ENCODE measurements at places on chromosomes 12 and 14.

DNA sequence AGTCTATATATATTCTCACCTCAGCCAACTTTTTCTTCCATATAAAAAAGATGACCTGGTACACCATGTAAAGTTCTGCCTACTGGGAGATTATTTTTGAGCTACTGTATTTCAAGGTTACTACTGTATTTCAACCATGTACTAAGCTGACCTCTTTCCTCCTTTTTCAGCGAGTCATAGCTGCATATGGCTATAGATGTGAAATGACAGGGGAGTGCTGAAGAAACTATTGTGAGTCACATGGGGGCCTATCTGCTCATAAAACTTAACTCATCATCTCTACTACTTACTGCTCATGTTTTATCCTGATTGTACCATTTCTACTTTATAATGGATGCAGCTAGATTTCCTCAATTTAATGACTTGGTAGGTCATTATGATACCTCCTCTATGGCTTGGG lies 571.4 kb upstream of the ATP2B1 start:
- DNase-seq, result no peak

DNA sequence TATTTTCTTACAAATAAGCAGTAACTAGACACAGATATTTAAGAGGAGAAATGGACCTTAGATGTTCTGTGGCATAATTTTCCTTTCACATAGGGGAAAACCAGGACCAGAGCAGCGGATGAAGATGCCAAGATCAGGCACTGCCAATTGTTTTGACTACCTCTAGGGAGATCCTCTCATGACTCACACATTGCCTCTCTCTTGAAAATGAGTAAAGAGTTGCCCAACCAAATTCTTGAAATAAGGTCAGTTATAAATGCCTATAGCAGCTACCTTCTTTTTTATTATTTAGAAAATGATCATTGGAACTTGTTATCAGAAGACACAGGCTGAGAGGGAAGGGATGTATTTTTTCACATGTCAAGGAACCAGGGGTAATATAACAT lies 263.4 kb upstream of the PLEKHG7 start:
- DNase-seq, result no peak

DNA sequence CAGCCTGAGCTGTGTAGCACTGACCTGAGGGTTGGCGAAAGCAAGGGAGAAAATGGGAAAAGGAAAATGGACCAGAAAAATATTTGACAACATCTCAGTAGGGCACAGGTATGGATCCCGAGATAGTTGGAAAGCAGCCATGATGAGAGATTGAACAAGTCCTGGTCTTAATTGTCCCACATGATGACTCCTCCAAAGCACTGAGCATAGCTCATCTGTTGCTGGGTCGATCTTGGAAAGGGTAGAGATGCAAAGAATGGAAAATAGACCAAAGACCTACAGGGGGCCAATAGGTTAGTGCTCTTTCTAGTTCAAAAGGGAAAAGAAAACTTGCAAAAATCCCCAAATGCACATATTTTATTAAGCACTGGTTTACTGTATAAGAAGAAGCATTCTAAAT lies 251.9 kb downstream of the SEC23A start:
- DNase-seq, result no peak

DNA sequence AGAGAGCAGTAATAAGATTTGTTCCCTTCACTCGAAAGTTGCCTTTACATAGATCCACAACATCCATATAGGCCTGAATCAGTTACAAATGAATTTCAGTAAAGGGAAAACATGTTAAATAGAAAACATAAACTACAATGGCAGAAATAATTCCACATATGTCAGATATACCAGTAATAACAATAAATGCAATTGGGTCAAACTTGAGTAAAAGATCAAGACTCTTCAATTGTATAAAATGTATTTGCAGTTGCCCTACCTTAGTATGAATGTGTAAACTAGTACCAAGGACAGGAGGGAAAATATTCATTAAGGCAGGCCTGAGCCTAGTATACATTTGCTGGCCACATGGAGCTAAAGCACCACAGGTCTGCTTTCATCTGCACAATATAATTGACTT lies 17.6 kb downstream of the NOS1 start:
- DNase-seq, result no peak

- DNase-seq, result no peak
These were observed 129.2 kb upstream of the EVL start for GRCh38 chr14:99936056-99936455.

GRCh38 chr12:113762882-113763816 lies 203.0 kb downstream of the RBM19 start:
- no peak for DNase-seq

DNA sequence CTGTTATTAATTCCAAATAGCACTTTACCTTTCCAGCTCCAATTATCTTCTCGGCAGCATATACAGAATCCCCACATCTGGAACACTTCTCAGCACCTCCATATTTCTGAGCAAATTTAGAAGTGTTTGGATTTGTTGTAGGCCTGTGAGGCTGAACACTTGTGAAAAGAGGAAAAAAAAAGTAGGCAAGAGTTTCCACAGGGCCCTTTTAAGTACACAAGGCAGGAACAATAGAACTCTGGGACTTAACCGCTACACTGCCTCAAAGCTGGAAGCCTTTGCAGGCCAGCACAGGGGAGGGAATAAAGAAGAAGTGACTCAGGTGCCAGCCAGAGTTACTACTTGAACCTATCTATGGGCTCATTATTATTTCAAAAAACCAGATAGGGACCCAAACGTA lies 18.6 kb downstream of the CSRP2 start:
- no peak for DNase-seq

DNA sequence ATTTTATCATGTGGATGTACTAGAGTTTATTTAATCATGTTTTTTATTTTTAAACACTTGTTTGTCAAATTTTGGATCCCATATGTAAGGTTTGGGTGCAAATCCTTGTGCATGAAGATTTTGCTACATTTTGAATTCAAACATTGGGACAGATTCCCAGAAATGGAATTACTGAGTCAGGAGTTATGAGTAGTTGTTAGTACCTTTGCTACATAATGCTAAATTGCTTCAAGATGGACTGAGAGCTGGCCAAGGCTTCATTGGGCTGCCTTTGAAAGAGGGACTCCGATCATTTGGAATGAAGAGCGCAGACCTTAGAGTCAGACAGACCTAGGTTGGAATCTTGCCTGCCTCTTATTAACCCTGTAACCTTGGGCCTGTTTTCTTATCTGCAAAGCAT lies 154.9 kb upstream of the PWP1 start:
- DNase-seq, result no peak

- DNase-seq, result no peak
These were observed 91.6 kb downstream of the FOXN3 start for GRCh38 chr14:89325299-89325883.

GRCh38 chr12:120215766-120216735 lies 15.1 kb upstream of the RPLP0 start:
- no peak for DNase-seq

DNA sequence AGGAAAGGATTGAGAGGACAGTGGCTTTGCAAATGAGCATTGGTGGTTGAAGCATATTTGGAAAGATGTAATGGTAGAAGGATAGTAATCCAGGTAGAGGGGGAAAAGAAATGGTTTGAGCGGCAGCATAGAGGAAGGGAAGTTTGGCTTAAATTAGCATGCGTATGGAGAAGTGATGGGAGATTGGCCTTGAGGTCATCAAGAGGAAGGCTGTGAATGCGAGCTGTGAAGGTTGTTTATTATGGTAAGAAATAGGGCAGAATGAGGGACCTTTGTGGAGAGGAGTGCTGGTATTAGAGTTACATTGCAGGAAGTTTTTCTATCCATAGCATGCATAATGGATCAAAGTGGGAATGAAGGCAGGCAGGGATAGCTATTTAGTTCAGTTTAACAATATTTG lies 162.1 kb downstream of the TMTC2 start:
- no peak for DNase-seq

DNA sequence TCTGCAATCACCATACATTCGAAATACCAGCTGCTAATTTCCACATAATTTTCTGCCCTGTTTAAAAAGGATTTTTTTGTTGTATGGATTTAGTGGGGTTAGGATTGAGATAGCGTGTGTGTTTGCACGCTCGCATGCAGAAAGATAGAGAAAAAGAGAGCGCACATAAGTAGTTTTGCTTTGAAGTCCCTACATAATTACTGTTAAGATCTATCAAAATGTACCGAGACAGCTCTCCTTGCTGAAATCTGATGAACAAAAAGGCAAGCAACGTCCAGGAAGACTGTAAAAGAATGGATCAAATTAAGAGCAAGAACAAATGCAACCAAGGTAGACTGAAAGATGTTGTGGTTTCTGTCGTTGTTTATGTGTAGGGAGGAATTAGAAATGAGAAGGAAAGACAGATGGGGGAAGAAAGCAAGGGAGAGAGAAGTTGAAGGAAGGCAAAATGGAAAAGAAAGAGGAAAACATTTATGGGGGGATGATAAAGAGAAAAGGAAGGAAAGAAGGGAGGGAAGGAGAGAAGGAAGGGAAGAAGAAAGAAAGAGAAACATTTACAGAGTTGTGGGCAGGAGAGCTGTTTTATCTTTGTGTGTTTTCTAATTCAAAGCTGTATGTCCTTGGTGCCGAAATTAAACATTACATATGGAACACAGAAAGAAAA lies 522.3 kb downstream of the MED13L start:
- no peak for DNase-seq

GRCh38 chr12:6936636-6937480 lies 6.8 kb upstream of the RNU7-1 start:
- DNase-seq, result no peak

DNA sequence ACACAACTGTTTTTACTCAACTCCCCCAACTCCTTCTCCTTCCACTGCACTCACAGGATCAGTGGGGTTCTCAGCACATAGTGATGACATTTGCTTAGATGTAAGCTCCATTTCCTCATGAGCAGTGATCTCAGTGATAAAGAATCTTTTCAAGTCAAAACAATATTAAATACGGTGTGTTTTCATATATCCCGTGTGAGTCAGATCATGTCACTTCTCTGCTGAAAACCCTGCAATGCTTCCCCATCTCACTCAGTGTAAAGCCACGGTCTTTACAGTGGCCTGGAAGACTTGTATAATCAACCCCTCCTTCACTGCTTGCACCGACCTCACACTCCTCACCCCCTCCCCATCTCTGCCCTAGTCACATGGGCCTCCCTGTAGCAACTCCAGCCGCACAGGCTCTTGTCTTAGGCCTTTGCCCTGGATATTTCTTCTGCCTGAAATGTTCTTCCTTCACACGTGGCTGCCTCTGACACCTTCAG lies 149.7 kb upstream of the ARHGAP5 start:
- no peak for DNase-seq

DNA sequence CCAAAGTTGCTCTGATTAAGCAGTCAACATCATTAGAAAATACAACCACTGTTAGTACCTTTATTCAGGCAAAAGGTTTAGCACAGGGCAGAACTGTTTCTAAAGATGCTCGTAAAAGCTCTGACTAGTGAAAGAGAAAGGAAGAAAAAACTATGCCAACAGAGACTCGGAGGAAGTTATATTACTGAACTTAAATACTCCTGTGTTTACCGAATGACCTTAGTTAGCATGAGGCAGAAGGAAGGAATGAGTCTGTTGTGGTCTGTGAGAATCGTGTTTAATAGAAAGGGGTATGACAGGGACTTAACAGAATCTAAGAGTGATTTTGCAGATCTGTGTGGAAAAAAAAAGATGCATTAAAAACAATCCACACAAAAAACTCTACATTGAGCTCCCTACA lies 84.1 kb upstream of the OVCH1 start:
- no peak for DNase-seq

DNA sequence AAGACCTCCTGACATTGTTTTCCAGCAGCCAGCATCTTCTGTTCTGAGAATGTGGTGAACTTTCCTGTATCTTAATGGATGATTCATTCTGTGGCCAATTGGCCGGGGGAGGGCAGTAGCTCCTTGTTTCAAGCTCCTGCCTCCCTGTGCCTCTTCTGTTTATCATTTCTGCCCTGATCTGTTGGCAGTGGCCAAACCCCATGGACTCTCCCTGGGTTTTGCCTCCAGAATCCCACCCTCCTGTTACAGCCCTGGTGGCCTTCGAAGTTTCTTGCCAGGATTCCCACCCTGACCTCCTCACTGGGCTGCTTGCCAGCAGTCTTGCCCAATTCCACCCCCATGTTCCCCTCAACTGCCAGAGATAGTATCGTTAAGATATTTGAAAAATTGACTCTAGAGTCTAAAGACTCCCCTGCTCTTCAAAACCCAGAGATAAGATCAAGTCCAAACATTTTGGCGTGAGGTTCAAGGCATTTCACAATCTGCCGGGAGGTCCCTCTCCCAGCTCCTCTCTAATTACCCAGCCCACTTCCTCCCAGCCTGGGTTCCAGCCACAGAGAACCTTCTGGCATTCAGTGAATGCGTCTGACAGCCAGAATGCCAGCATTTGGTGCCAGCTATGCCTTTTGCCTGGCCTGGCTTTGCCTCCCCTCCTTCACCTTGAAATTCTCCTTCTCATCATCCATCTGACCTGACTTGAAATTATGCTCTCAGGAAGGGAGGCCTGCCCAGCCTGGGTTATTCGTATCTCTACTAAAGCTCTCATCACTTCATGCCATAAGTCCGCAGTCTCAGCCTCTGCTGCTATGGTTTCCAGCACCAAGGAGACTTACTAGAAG lies 37.7 kb upstream of the TXNRD1 start:
- no peak for DNase-seq

Data from GOT3 (cell line).